NCI-H446 treated with DMSO at 0.1 percent for 48 hours (cell line): ENCODE measurements at places on chromosomes 11 and 22.

- DNase-seq = no peak
These were observed 693.7 kb downstream of the OPCML start for GRCh38 chr11:132838627-132839026.

GRCh38 chr22:37401401-37402183, 25.7 kb downstream of the ELFN2 start:
- DNase-seq = no peak

GRCh38 chr11:75982309-75982708, 167.3 kb downstream of the UVRAG start:
- DNase-seq = no peak

- no peak for DNase-seq
These were observed 5.1 kb downstream of the TMEM121B start for GRCh38 chr22:17115945-17116565.

DNA sequence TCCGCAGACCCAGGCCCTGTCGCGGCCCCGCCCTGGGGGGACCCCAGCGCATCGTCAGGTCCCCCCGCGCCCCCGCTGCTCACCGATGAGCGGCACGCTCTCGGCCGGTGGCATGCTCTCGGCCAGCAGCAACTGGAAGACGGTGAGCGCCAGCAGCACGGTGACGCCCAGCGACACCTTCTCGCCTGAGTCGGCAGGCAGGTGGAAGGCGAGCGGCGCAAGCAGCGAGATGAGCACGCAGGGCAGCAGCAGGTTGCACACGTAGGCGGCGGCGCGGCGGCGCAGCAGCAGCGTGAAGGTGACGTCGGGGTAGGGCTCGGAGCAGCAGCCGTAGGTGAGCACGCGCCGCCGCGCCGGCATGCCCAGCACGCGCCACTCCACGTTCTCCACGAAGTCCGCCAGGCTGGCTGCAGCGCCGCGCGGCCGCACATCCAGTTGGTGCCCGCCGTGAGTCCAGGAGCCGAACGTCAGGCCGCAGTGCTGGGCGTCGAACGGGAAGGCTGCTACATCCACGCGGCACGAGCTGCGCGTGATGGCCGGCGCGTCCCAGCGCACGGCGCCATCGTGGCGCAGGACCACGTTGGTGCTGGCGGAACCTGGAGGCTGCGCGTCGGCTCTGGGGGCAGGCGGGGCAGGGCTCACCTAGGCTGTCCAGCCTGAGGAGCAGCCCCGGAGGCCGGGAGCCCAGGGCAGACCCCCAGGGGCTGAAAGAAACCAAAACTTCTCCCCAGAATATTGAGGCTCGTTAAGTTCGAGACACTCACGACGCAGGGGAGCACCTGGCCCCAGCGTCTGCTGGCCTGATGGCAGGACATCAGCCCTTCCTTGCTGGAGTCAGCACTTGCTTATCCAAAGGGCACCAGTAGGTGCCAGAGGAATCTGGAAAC, 3.8 kb downstream of the CHRNA10 start:
- DNase-seq = no peak

GRCh38 chr11:2940147-2940920, 11.1 kb upstream of the PHLDA2 start:
- DNase-seq = no peak

GRCh38 chr11:121476379-121477032, 23.7 kb upstream of the SORL1-AS1 start:
- DNase-seq = no peak

- no peak for DNase-seq
These were observed 628 bp upstream of the IGLL1 start for GRCh38 chr22:23580576-23581259.

DNA sequence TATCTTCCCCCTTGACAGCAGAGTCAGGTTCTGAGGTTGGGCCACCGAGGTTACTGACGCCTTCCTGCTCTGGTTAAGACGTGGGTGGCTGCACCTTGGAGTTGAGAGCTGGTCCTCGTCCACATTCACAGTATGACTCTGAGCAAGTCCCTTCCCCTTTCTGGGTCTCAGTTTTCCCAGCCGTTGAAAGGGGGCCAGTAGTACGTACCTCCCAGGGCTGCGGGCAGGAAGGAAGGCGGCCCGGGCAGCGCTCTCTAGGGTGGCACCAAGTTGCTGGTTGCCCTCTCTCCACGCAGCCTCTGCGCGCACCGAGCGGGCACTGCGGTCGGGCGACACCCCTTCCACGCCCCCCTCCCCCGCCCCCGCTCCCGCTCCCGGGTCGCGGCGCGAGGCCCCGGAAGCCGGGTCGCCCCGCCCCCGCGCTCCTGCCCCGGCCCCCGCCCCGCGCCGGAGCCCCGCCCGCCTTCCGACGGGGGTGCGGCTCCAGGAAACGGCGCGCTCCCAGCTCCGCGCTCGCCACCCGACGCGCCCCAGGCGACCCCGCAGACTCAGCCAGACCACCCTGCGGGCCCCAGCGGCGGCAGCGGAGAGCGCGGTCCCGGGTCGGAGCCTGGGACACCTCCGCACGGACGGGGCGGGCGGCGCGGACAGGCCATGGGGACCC, at the start of gene EHBP1L1:
Gene EHBP1L1, plus strand, starts transcription at position 486 of the 664 bp plus-strand sequence. CDS start 250 bp downstream, outside the sequence.
- DNase-seq = no peak

GRCh38 chr22:47291565-47292495, 529.4 kb downstream of the TBC1D22A start:
- no peak for DNase-seq

DNA sequence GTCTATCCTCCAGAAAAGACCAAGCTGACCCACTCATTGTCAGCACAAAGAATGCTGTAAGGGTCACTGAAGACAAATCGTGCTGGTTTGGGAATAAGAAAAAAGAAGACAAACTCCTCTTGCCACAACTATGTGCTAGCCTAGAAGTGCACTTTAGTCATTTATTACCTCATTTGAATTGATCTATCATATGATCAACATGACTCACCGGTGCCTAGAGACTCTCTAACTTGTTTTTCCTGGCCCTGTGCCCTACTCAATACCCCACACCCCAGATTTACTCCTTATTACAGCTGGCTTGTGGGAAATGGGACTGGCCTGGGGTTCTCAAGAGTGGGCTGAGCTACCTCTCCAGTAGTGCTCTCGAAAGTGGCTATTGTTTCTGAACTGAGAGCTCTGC, 35.9 kb upstream of the HORMAD2 start:
- peak; percentile 15 for DNase-seq

GRCh38 chr11:43632181-43632580, 48.4 kb upstream of the HSD17B12 start:
- no peak for DNase-seq

GRCh38 chr11:4636962-4637661, at the start of gene OR51D1:
Gene OR51D1 (plus strand): TSS chr11:4637477. CDS start chr11:4639791, 2,314 bp downstream.
- DNase-seq = peak; percentile 40

GRCh38 chr22:20536590-20537324, 29.3 kb downstream of the MED15 start:
- DNase-seq = peak; percentile 4
